ENCODE measurements at places on chromosomes 2 and 18. TPM values are rescaled to one million over a fixed set of nuclear protein-coding genes. Genes with fewer than 3 reads are reported as not detected.

DNA sequence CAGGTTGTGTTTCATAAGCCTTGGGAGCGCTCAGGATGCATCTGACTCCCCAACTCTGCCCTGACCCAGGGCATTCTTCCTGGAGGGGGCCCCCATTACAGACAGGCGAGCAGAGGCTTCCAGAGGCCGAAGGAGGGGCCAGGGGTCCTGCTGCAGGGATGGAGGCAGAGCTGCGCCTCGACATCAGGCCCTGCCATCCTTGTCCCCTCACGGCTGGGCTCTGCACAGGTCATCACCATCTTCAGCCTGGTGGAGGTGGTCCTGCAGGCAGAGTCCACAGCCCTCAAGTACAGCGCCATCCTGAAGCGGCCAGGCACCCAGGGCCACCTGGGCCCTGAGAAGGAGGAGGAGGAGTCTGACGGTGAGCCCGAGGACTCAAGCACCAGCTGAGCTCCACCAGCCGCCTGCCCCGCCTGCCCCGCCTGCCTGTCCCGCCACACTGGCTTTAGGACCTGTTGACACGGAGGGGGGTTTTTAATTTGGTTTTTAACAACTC, 42.3 kb upstream of the ALPP start:
- H3K4me3 ChIP-seq = no peak overlapping the region
- no peaks in the 10 kb centered on the region for H3K36me3 ChIP-seq
- H3K27ac ChIP-seq = no peak overlapping the region
- DNase-seq = no peak
- no peaks in the 10 kb centered on the region for H3K4me1 ChIP-seq

DNA sequence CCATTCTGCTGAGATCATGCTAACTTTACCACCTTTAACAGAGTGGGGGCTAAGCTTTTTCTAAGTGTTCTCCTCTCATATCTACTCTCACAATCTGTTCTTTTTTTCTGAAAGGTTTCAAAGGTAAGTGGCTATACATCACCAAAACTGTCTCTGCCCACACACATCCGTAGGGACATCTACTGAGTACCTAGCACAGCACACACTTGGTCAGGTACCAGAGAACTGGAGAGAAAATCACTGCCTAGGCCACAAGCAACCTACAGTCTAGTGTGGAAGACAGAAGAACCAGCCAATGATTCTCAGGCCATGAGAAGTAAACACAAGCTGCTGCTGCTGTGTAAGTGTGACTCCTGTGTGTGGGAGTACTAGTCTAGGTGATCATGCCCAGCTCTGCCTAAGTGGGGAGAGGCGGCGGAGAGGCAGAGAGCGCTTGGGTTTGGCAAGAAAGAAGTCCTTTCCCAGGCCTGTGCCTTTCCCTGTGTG, 176.1 kb upstream of the ZFP36L2 start:
- H3K27ac ChIP-seq = no peak overlapping the region
- DNase-seq = no peak
- H3K27me3 ChIP-seq = no peaks in the 10 kb centered on the region
- peaks cover 31% of the 10 kb centered on the region for H3K4me1 ChIP-seq
- no peak overlapping the region for H3K4me3 ChIP-seq

Gene SERPINB4
- polyA plus RNA-seq = 2.3 TPM

DNA sequence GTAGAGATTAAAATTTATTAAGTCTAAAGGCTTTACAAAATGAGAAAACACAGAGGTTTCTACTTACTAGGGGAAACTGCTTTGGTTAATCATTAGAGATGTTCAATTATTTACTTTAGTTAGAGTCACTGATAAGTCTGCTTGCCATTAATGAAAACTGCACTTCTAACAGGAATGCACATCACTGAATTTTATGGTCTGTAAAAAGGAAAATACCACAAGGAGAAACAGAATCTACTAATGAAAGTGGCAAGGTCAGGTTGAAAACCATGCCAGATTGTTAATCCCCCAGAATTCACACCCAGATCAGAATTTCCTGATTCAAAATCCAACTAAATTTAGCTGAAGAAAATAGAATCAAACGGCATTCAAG, 90.5 kb upstream of the GRB14 start:
- no peaks in the 10 kb centered on the region for H3K27me3 ChIP-seq
- H3K36me3 ChIP-seq = no peaks in the 10 kb centered on the region
- no peaks in the 10 kb centered on the region for H3K4me1 ChIP-seq
- no peak overlapping the region for H3K4me3 ChIP-seq

GRCh38 chr2:127471286-127471988, 53.2 kb downstream of the PROC start:
- H3K4me3 ChIP-seq = no peak overlapping the region
- no peaks in the 10 kb centered on the region for H3K36me3 ChIP-seq
- no peak overlapping the region for H3K27ac ChIP-seq
- no peak for DNase-seq

DNA sequence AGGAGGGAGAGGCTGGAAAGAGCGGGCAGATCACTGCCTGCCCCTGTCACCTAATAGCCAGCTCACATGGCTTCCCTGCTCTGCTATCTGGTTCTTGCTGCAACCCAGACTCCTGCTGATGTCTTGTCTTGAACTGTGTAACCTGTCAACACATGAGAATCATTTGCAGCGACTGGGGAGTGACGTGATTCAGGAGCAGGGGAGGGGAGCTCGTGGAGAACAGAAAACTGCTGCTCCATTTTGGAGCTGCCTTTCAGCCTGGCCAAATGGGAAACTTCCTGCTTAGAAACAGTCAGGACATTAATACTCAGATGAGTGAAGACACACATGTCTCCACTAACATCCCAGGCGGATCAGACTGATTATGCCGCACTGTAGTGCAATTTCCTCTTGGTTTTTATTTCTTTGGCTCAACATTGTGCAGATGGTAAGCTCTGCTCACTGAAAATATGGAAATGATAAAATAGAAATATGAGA, 38.1 kb downstream of the RPL37A start:
- H3K27me3 ChIP-seq = no peaks in the 10 kb centered on the region
- no peak overlapping the region for H3K27ac ChIP-seq
- H3K36me3 ChIP-seq = no peaks in the 10 kb centered on the region
- no peaks in the 10 kb centered on the region for H3K4me1 ChIP-seq
